Chondrocyte (in vitro differentiated cells): ENCODE measurements at places on chromosomes 16 and 17. TPM values are rescaled to one million over a fixed set of nuclear protein-coding genes. Genes with fewer than 3 reads are reported as not detected.

Gene ADGRG3
- total RNA-seq: not detected in 3 replicates

Gene SLC5A11
- not detected in 3 replicates for total RNA-seq

Gene KRTAP1-1
- total RNA-seq: not detected in 3 replicates

Gene ABHD15
- 10.2 to 16.7 TPM (median 11.7 TPM) in 3 replicates for total RNA-seq

Gene KRTAP9-4
- not detected in 3 replicates for total RNA-seq

Gene SLFN14
- not detected in 3 replicates for total RNA-seq

Gene MYH13
- not detected in 3 replicates for total RNA-seq

Gene RAB26
- 0.28 to 1.1 TPM (median 0.80 TPM) in 3 replicates for total RNA-seq

GRCh38 chr17:36813957-36814563 is 123.2 kb upstream of the LHX1 start:
- H3K4me3 ChIP-seq: no peak overlapping the region
- no peaks in the 10 kb centered on the region for H3K36me3 ChIP-seq
- no peaks in the 10 kb centered on the region for H3K4me1 ChIP-seq
- no peak for DNase-seq
- H3K27me3 ChIP-seq: peaks cover 71% of the 10 kb centered on the region

GRCh38 chr17:59914274-59914854 is 21.4 kb downstream of the RPS6KB1 start:
- peaks cover 15% of the 10 kb centered on the region for H3K36me3 ChIP-seq
- H3K27me3 ChIP-seq: no peaks in the 10 kb centered on the region
- H3K4me3 ChIP-seq: no peak overlapping the region
- no peaks in the 10 kb centered on the region for H3K4me1 ChIP-seq
- no peak overlapping the region for H3K27ac ChIP-seq

- no peak for DNase-seq
- peaks cover 15% of the 10 kb centered on the region for H3K36me3 ChIP-seq
- no peaks in the 10 kb centered on the region for H3K27me3 ChIP-seq
- H3K4me3 ChIP-seq: no peak overlapping the region
- peak overlapping the region; percentile 19 for H3K27ac ChIP-seq
Measured at GRCh38 chr17:16129441-16130205, 85.7 kb downstream of the NCOR1 start.

GRCh38 chr17:37240381-37240780 is 135.4 kb upstream of the C17orf78 start:
- no peak overlapping the region for H3K4me3 ChIP-seq
- no peaks in the 10 kb centered on the region for H3K4me1 ChIP-seq
- no peaks in the 10 kb centered on the region for H3K27me3 ChIP-seq

- H3K4me1 ChIP-seq: no peaks in the 10 kb centered on the region
- H3K27me3 ChIP-seq: peaks cover 5% of the 10 kb centered on the region
- H3K36me3 ChIP-seq: no peaks in the 10 kb centered on the region
- H3K27ac ChIP-seq: no peak overlapping the region
- no peak overlapping the region for H3K4me3 ChIP-seq
- DNase-seq: no peak
Measured at GRCh38 chr16:76653390-76654026, 376.3 kb downstream of the CNTNAP4 start.

DNA sequence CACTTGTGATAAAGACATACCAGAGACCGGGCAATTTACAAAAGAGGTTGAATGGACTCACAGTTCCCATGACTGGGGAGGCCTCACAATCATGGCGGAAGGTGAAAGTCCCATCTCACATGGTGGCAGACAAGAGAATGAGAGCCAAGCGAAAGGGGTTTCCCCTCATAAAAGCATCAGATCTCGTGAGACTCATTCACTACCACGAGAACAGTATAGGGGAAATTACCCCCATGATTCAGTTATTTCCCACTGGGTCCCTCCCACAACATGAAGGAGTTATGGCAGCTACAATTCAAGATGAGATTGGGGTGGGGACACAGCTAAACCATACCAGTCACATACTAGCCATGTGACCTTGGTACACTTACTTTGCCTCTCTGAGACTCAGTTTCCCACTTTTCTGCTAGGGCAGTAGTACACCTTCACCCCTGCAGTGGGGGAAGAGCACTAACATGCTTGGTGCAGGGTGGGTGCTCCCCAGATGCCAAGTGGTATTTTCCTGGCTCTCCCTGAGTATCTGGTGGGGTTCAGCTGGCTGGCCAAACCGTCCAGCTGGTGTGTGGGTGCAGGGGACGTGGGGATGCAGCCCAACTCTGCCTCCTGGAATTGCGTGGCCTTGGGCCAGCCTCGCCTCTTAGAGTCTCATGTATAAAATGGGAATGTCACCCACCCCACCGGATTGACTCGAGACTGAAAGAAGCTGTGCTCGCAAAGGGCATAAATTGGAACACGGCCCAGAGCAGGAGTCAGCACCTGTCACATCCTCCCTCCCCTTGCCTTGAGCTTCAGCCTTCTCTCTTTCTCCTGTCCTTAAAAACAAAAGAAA is 364.1 kb downstream of the CPPED1 start:
- H3K27ac ChIP-seq: no peak overlapping the region
- no peaks in the 10 kb centered on the region for H3K4me1 ChIP-seq
- no peak overlapping the region for H3K4me3 ChIP-seq
- DNase-seq: no peak

- peaks cover 2% of the 10 kb centered on the region for H3K27me3 ChIP-seq
- H3K36me3 ChIP-seq: no peaks in the 10 kb centered on the region
Measured at GRCh38 chr17:8991514-8992285, 26.2 kb upstream of the PIK3R5 start.

DNA sequence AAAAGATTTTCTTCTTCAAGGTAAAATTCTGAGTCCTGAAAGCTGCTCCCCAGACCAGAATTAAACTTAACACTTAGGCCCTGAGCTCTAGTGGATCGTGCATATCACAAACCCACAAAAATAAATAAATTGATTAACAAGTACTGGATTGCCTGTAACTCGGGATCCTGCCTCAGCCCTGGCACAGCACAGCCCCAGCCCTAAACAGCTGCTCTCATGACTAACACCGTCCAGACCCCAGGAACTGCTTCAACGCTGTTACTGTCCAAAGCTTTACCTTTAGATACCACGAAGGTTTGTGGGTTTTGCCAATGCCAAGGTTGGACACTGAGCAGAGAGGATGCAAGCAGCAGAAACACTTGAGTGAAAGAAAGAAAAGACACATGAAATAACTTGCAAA is 172.5 kb downstream of the COPRS start:
- no peak for DNase-seq
- no peak overlapping the region for H3K27ac ChIP-seq
- H3K27me3 ChIP-seq: no peaks in the 10 kb centered on the region
- H3K36me3 ChIP-seq: no peaks in the 10 kb centered on the region

DNA sequence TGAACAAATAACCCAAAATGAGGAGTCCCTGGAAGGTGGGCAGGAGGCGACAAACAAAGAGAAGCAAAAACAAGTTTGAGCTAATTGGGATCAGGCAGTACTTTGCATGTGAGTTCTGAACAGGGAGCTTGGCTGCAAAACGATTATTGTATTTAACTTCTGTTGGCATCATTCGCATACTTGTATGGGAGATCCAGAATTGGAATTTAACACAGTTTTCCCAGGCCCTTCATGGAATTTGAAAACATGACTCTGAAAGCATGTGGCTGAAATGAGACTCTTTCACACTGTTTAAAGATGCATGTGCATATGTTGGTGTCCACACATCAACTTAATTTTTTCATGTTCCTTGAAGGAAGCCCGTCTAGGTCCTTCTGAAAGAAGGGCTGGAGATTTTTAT is 674.3 kb downstream of the WWOX start:
- H3K4me1 ChIP-seq: peaks cover 3% of the 10 kb centered on the region
- no peaks in the 10 kb centered on the region for H3K36me3 ChIP-seq
- DNase-seq: no peak
- H3K27ac ChIP-seq: no peak overlapping the region
- H3K4me3 ChIP-seq: no peak overlapping the region

- no peak overlapping the region for H3K4me3 ChIP-seq
- no peaks in the 10 kb centered on the region for H3K36me3 ChIP-seq
- H3K27ac ChIP-seq: peak overlapping the region; percentile 15
- no peak for DNase-seq
Measured at GRCh38 chr17:72514891-72515290, 394.1 kb downstream of the SOX9 start.

DNA sequence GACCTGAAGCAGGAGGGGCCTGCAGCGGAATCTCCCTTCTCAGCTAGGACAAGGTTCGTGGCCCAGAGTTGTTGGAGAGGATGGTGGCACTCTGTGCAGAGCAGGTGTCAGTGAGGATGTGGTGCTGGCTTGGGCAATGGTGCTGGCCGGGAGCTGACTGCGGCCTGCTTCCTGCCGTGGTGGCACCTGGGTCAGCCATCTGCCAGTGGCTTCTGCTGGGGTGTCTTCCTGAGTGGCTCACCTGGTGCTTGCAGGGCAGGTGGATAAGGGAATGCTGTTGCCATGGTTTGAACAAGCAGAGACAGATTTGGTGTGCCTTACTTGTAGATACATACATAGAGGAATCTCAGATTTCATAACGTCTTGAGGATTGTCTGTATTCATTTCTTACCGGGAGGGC is 69.6 kb downstream of the SEC14L1 start:
- peaks cover 49% of the 10 kb centered on the region for H3K36me3 ChIP-seq
- DNase-seq: peak; percentile 57
- H3K4me1 ChIP-seq: peaks cover 14% of the 10 kb centered on the region

DNA sequence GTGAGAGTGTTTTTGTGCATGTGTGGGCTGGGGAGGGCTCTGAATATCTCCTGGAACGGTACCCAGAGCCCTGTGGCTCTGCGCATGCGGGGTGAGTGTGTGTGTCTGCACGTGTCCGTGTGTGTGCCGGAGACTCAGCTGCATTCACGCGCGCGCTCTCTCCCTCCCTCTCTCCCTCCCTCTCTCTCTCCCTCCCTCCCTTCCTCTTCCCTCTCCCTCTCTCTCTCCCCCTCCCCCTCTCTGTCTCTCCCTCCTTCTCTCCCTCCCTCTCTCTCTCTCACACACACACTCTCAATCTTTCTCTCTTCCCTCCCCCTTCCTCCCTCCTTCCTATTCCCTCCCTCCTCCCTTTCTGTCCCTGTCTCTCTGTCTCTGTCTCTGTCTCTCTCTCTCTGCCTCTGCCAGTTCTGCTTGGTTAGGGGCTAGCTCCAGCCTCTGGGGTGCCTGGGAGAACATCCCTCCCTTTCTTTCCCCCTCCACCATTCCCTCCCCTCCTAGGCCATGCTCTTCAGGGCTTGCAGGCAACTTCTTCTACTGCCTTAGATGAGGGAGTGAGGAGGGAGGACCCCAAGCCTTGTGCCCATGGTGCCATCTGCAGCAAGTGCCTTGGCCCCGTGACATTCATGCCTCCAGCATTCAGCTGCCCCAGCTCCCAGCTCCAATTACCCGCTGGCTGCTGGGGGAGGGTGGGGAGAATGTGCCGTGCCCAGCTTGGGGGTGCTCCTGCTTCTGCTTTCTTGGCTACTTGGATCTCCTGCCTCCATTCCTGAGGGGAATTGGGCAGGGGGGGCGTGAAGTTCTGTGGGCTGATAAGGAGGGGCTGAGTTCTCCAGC is 6.4 kb downstream of the THRA start:
- H3K27ac ChIP-seq: peak overlapping the region; percentile 98
- peak overlapping the region; percentile 72 for H3K4me3 ChIP-seq
- no peaks in the 10 kb centered on the region for H3K27me3 ChIP-seq
- H3K4me1 ChIP-seq: peaks cover 95% of the 10 kb centered on the region
